ENCODE measurements at places on chromosomes 12 and 14.

- DNase-seq = no peak
Observed at GRCh38 chr12:27635349-27635972, 60.8 kb upstream of the REP15 start.

DNA sequence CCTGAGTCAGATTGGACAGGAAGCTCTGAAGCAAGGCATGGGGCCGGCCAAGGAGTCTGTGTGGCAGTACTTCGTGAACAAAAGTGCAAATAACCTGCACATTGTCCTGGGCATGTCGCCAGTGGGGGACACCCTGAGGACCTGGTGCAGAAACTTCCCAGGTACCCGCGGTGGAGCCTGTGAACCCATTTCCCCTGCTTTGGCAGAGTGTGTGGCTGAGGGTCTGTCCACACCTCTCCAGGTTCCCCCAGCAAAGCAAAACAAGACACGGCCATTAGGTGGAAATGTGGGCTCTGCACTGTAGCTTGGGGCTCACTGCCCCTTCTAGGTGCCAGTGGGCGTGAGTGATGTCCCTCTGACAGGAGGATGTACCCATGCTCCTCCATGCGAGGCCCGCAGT, 79.4 kb downstream of the CCDC92 start:
- no peak for DNase-seq

- DNase-seq = no peak
Observed at GRCh38 chr14:98008381-98009113, 1211.4 kb downstream of the VRK1 start.

GRCh38 chr12:121789800-121790728, 3.4 kb downstream of the RHOF start:
- DNase-seq = peak; percentile 86

- no peak for DNase-seq
Observed at GRCh38 chr14:24278424-24278823, 7.0 kb upstream of the RABGGTA start.

DNA sequence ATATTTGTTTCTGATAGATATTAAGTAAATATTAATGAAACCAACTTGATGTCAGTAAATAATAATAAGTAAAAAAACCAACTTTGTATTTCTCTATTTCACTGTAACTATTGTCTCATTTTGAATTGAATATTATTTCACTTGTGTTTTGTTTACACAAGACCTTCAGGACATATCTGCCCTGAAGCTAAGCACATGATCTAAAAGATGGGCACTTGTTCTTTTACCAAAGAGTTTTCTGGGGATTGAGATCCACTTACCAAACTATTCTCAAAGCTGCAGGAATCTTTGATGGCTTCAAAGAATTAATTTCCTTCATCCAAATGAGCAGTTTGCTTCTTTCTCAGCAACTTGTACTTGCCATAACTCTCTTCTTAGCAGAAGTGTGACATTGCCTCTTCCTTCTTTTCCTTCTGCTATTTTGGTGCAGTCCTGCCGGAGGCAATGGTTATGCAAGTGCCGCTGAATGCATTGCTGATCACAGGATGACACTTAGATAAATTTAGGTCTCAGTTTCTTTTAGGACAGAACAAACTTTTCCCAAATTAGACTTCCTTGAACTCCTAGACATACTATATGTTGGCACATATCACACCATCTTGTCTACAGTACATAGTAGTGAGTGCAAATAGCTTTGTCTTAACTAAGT, 9.2 kb downstream of the FAR2 start:
- DNase-seq = no peak

DNA sequence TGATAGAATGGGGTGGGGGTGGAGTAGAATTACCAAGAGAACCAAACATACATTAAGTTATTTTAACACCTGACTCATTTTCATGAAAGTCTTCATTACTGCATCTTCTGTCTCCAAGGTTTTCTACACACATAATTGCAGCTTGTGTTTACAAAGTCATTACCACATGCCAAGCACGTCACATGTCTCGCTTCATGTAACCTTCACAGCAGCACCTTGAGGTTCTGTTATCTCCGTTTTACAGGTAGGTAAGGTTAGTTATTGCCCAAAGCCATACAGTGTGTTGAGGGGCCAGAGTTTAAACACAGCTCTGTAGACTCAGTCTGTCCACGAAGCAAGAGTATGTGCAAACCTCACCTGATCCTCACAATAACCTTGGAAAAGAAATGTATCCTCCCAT, 64.3 kb upstream of the RBM19 start:
- DNase-seq = no peak

DNA sequence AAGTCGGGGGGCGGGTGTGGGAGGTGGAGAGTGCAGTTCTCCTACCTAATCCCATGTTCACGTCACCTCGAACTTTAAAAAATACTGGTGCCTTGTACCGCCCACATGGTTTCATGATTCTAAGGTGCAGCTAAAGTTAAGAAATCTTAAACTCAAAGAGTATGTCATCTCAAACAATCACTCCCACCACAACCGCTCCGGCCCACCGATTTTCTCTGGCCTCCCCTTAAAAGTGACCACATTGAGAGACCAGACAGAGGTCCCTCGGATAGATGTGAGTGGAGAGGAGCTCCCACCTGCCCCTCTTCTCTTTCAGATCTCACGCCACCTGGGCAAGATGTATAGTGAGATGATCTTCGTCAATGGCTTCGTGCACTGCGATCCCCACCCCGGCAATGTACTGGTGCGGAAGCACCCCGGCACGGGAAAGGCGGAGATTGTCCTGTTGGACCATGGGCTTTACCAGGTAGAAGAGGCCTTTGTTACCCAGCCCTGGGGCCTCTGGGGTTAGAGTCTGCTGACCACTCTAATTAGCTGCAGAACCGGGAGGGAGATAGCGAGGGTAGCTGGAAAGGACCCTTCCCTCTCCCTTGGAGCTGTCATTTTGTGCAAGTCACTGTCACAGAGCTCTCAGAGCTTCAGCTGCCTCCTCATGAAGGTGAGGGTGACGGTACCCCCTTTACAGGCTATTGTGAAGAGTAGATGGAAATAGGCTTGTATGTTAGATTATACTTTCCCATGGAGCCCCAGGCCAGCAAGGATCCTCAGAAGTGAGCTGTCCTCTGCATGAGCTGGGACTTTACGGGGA, 124.4 kb downstream of the ADCK1 start:
- no peak for DNase-seq

DNA sequence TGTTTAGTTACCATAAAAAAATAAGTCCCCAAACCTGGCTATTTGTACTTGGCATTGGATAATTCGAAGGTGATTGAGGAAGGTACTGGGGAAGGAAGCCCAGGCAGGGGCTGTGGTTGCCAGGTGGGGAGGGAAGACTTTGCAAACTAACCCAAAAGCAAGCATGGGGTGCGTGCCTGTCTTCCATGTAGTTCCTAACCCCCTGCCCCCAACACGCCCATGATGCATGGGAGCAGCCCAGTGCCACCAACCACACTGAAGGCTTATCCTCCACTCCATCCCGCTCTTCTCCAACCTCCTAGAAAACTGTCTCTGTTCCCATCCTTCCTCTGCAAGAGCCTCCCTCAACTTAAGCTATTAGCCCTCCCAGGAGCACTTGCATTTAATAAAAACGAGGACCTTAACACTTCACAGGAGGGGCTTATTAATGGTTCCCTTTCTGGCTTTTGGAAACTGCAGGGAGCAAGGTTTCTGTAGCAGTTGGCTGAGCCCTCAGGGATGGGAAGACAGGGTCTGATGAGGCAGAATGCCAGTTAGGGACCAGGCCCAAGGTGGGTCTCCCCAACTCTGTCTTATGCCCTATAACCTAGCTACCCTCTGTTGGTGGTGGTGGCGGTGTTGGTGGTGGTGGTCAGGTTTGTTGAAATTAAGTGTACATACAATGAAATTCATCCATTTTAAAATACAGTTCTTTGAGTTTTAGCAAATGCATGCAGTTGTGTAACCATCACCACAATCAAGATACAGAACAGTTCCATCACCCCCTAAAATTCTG, 96.0 kb downstream of the ZFP36L1 start:
- DNase-seq = no peak

DNA sequence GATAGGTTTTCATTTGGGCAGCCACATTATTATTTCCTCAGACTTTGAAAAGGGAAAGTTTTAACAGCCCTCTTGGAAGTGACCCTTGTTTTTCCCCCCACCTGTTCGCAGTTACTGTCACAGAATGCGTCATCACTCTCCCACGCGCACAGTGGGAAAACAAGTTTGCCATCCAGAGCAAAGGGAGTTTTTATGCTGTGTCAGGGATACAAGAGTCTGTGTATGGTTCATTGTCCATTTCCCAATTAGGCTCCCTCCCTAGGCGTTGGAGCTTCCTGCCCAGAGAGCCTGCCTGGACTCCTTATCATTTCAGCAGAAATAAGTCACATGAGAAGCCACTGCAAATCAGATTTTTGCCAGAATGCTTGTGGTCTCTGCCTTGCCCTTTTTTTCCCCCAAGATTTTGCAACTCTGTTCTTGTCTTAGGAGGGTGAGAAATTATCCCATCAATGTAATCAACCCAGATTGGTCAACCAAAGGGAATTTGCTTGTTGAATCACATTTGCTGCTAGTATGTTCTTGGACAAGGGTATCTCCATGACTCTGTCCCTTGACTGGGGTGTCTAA, 104.1 kb downstream of the IGF1 start:
- no peak for DNase-seq

GRCh38 chr12:45669093-45669492, 60.4 kb upstream of the ARID2 start:
- DNase-seq = no peak

GRCh38 chr12:25769082-25769945, 189.2 kb upstream of the RASSF8 start:
- no peak for DNase-seq

- DNase-seq = no peak
Observed at GRCh38 chr14:67636361-67636919, 16.7 kb downstream of the ARG2 start.

- no peak for DNase-seq
Observed at GRCh38 chr12:107593713-107594381, 91.8 kb upstream of the PWP1 start.

DNA sequence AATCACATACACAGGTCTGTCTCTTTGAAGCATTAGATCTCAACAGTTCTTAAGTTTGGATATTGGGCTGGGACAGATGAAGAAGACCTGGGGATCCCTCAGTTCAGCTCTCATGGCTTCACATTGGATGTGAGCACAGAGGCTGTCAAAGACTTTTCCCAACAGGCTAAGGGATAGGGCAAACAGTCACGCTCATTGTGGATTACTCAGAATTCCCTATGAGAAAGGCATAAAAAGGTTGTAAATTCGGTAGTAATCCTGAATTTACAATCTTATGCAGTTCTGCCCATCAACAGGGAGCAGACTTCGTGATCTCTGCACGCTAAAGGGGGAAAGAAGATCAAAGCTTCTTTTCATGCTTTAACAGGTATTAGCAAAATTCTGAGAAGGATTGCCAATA, 448.4 kb downstream of the DAD1 start:
- DNase-seq = no peak

- no peak for DNase-seq
Observed at GRCh38 chr12:5614256-5614655, 182.3 kb downstream of the NTF3 start.

DNA sequence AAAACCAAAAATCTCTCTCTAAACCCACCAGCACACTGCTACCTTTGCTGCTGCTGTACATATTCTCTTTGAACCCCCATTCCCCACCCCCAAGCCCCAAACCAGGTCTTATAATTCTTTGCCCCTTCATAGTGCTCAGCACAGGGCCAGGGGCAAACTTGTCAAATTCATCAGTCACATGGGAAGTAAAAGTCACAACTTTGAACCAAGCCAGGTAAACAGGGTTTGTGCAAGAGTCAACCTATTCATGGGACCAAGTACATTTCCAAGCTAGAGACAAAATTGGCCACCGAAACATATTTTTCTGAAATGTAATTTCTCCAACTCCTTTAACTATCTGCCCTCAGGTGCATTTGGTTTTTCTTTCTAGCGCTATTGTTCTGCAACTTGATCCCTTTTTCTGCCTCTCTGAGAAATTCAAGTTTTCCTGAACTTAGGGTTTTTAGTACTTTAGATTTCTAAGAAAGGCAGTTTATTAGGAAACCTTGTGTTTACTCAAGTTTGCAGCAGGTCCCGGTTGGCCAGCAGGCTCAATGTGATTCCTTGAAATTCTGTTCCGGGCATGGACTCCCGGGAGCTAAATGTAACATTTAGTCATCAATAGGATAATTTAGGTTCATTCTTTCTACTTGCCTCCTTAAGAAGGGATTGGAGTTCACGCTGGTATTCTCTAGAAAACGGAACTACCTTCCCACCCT, 230.5 kb downstream of the EFCAB11 start:
- no peak for DNase-seq

GRCh38 chr14:89194376-89194775, 222.7 kb downstream of the FOXN3 start:
- no peak for DNase-seq

- no peak for DNase-seq
Observed at GRCh38 chr12:48454667-48455066, 17.7 kb upstream of the ANP32D start.

DNA sequence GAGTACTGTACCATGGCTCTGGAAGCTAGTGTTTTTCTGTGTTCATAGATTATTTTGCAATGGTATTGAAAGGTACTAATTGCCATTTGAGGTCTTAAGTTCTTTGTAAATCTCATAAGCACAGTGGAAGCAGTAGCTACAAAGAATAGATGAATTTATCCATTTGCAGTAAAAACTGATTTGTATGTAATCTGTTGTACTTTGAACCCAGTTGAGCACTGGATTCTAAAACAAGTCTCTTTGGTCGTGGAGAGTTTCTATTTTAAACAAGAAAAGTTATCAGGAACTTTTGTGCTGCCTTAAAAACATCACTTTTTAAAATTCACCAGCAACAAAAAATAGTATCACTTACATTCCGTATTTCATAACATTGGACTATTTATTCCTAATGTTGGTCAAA, 4.1 kb downstream of the RAP1B start:
- no peak for DNase-seq

DNA sequence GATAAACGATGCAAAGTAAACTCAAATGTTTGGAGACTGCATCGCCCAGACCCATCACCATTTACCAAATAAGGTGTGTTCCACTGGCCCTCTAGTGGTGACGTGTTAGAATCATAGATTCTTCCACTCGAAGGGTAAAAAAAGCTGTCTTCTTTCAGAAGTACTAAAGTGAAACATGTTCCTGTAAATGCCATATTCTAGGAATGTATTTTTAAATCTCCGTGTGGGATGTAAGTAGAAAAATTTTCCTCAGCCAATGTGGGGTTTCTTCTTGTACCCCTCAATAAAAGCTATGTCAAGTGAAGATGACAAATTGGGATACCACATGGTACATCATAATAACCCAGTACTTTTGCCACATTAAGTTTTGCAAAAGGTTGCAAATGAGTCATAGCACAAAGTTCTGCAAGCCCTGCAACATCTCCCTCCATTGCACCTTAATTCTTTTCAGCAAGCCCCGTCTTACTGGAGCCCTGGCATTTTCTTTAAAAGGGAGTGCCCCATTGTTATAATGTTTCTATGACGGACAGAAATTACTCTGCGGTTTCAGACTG, 100.8 kb downstream of the CCER1 start:
- DNase-seq = no peak

DNA sequence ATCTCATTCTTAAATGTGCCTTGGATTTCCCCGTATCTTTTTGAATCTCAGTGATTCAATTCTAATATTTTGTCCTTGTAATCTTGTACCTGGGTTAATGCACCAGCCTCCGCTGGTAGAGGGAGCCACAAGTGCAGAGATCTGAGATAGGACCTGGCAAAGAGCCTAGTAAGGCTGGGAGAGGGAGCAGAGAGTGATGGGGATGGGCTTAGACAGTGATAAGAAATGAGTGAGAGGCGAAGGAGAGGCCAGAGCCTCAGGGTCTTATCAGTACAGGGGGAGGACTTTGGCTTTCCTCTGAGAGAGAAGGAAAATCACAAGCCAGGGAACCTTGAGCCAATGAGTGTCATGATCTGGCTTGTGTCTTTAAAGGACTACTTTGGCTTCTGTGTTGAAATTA, 30.5 kb upstream of the LMNTD1 start:
- DNase-seq = no peak

GRCh38 chr12:22271023-22271422, 63.5 kb downstream of the ST8SIA1 start:
- no peak for DNase-seq
